Muscle of leg (tissue), 16 donors: ENCODE measurements at places on chromosomes 2 and 18. TPM values are rescaled to one million over a fixed set of nuclear protein-coding genes. Genes with fewer than 3 reads are reported as not detected.

Gene IMMT
- 47.7 TPM for total RNA-seq

Gene COL4A3
- total RNA-seq = under 0.01 TPM

Gene LRATD1
- total RNA-seq = 4.8 TPM

Gene GMCL1
- 7.5 TPM for total RNA-seq

Gene SFTPB
- total RNA-seq = not detected

Gene LCT
- total RNA-seq = not detected

Gene CFAP65
- not detected for total RNA-seq

Gene LHCGR
- total RNA-seq = 0.44 TPM

Gene RAB6C
- total RNA-seq = 0.09 TPM

Gene SCYGR6
- not detected for total RNA-seq

Gene PDE1A
- 12.9 TPM for total RNA-seq

Gene IFT172
- total RNA-seq = 17.8 TPM

Gene MPP4
- 0.18 TPM for total RNA-seq

Gene SAG
- 0.18 TPM for total RNA-seq

Gene PSMA8
- total RNA-seq = not detected

Gene DOK6
- 4.9 TPM for total RNA-seq

Gene DNAJC5G
- total RNA-seq = not detected

Gene CLHC1
- total RNA-seq = 9.3 TPM

Gene ZEB2
- total RNA-seq = 114 TPM

Gene MC4R
- total RNA-seq = 0.62 TPM

Gene FAM161A
- total RNA-seq = 5.3 TPM

Gene PCARE
- total RNA-seq = 0.09 TPM

Gene SCG2
- 0.09 TPM for total RNA-seq

Gene NGEF
- 1.5 TPM for total RNA-seq

Gene TMEM198
- total RNA-seq = 1.2 TPM

Gene TRABD2A
- 0.22 TPM for total RNA-seq

Gene ACVR1C
- 0.09 TPM for total RNA-seq

Gene SERPINB10
- 0.04 TPM for total RNA-seq

Gene ANKRD29
- 4.0 TPM for total RNA-seq

Gene INHBB
- total RNA-seq = 0.44 TPM

Gene LPIN2
- 15.7 TPM for total RNA-seq

Gene UGT1A7
- not detected for total RNA-seq

Gene ZNF396
- total RNA-seq = 1.3 TPM

Gene C2orf72
- total RNA-seq = 0.62 TPM

Gene RAD51AP2
- under 0.01 TPM for total RNA-seq
